ENCODE measurements at places on chromosomes 16 and 17.

DNA sequence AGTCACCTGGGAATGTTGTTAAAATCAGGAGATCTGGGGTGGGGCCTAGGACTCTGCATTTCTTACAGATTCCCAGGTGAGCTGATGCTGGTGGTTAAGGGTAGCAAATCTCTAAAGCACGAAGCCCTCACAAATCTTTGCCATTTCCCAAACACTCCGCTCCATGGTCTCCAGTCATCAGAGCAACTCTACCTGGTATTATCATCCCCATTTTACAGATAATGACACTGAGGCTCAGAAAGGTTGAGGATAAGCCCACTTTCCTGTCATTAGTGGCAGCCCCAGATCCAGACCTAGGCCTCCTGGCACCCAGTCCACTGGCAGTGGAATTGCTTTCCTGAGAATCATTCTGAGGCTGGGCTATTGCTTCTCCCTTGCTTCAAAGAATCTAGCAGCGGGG lies 8.7 kb downstream of the SLC46A1 start:
- no peak for DNase-seq

DNA sequence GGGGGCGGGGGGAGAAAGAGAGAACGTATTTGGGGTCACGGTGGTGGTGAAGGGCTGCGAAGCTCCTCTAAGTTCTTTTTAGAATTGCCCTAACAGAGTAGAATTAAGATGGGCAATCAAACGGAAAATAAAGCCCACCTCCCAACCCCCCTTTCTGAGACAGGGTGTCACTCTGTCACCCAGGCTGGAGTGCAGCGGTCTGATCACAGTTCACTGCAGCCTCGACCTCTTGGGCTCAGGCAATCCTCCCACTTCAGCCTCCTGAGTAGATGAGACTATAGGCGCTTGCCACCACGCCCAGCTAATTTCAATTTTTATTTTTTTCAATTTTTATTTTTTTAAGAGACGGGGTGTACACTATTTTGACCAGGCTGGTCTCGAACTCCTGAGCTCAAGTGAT lies 710 bp upstream of the CAVIN1 start:
- DNase-seq = no peak

GRCh38 chr17:1941272-1942065 lies 83.7 kb downstream of the RTN4RL1 start:
- DNase-seq = no peak

GRCh38 chr16:13414154-13414553 lies 505.8 kb upstream of the ERCC4 start:
- DNase-seq = no peak

GRCh38 chr17:63435681-63436522 lies 10.2 kb downstream of the CYB561 start:
- DNase-seq = no peak

GRCh38 chr17:62791767-62792446 lies 16.2 kb downstream of the MARCHF10 start:
- no peak for DNase-seq

- DNase-seq = no peak
Observed at GRCh38 chr16:25037221-25037620, 22.1 kb upstream of the ARHGAP17 start.

- no peak for DNase-seq
Observed at GRCh38 chr17:40264458-40265185, 23.1 kb upstream of the CDC6 start.

DNA sequence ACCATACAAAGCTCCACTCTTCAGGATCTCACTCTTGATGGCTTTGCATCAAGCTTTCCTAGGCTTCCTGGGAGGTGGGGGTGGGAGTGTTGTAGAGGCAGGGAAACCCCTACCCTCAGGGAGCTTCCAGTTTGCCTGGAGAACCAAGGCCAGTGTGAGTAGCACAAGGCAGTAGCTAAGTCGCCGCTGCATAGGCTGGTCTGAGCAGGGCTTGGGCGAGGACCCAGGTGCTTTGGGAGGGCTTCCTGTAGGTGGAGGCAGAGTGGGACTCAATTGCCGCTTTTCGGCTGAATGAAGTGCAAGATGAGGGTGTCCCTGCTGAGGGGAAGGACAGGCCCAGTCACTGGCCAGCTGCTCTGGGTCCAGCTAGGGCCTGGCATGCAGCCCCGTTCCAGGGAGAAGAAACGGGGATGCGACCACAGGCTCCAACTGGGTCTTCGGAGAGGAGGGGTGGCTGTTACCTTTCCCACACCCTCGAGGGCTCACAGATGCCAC lies 3.9 kb downstream of the CD79B start:
- no peak for DNase-seq

All from NCI-H1048 (cell line).